ENCODE measurements at places on chromosomes 13 and 19. TPM values are rescaled to one million over a fixed set of nuclear protein-coding genes. Genes with fewer than 3 reads are reported as not detected.
A peak's percentile ranks its signal among the peaks of the same experiment; 100 is the strongest.

DNA sequence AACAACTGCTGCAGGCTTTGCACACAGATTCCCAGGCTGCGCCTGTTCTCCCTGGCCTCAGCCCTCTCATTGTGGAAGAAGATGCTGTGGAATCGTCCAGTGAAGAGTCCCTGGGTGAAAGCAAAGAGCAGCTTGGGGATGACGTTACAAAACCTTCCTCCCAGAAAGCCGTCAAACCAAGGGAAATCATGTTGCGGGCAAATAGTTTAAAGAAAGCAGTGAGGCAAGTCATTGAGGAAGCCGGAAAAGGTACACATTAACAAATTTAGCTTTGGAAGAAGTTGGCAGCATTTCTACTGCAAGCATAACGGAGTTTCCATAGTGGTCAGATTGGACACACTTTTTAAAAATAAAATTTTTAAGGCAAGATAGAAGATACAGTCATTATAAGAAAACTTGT is 82.9 kb upstream of the AKAP11 start:
- no peak for DNase-seq

- peak; percentile 33 for DNase-seq
Measured at GRCh38 chr19:33487901-33488800, 33.4 kb downstream of the PEPD start.

DNA sequence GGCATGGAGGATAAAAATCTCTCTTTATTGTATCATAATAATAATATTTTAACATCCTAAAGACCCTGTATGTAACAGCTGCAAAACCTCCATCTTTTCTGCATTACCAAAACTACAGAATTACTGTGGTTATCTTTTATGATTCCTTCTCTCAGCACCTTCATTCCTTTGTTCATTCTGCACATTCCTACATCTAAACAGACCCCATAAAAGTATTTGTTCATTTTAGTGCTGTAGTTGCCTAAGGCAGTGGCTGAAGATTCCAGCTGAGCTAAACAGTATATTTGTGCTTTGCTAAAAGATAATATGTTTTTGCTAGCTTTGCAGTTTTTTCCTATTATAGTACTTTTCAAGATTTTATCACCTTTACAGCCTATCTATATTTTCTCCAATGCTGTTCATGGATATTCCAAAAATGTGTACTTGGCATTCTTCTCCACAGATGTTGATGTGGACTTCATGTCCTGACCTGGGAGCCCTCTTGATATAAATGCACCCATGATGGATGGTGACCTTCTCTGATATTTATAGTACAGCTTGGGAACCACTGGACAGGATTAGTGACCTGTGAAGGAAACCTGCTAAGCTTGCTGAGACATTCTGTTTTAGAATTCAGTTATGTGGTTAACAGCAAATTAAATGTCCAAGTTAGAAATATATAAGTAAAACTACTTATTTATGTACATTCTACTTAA is 2832.9 kb upstream of the PCDH20 start:
- DNase-seq: no peak

DNA sequence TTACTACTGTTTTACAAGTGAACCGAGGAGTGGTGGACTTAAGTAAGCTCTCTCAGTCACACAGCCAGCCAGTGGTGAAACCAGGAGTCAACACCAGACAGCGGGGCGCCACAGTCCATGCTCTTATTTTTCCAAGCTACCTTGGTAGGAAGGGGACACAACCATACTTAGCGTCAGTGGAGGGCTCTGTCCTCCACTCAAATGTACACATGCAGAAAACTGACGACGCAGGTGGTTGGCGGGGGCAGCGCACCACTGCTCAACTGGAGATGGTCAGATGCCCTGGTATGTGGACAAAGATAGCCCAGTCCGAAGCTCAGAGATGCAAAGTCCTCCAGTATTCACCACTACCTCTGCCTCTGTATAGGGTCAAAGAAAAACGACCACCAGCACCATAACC is 1.1 kb downstream of the ZNF667 start:
- DNase-seq: no peak

- DNase-seq: no peak
Measured at GRCh38 chr13:85419611-85420010, 379.6 kb downstream of the SLITRK6 start.

Gene ZNF493
- total RNA-seq: 37.9 TPM

- peak; percentile 59 for DNase-seq
Measured at GRCh38 chr19:55622242-55622969, 2.0 kb downstream of the ZNF784 start.

DNA sequence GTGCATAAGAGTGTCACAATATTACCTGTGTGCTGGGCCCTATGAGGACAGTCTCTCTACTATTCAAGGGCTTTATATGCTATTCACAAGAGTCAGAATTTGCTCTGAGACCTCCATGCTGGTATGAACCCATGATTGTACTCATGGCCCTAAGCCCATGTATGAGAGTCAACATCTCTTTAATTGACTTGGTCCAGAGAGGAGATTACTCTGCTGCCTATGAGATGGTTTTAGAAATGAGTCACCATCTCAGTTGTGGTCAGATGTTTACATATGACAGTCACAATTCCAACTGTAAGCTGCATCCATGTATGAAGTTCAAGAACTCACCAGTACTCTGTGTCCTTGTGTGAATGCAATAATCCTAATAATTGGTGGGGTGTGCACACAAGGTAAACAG is 19.9 kb upstream of the ZNF208 start:
- no peak for DNase-seq

Gene MEIOSIN
- total RNA-seq: not detected

Gene FCGBP
- total RNA-seq: 83.1 TPM

DNA sequence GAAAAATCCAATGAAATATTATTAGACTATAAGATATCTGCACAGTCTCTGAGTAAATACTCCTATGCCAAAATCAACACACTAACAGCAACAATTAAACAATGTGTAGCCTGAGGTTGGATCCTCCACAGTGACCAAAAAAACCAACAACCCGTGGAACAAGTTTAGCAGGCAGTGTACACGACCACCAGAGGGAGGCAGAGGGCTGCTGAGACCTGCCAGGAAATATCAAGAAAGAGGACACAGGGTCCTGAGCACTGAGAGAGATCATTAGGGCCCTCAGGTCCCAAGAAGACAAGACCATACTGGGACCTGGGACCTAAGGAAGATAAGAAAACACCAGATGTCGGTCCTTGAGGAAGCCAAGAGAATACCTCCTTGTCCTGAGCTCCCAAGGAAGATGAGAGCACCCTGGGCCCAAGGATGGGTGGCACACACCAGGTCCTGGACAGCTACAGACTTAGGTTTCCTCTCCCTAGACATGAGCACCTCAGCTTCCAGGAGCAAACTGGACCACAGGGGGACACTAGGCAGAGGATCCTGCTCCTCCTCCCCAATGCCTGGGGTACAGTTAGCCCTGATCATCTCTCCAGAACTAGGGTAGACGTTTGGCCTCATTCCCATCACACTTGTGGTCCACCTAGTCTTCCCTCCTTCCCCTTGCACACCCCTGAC is 822 bp upstream of the ZNF274 start:
- no peak for DNase-seq

GRCh38 chr13:32205431-32206096 is 109.6 kb downstream of the ZAR1L start:
- DNase-seq: no peak

- DNase-seq: no peak
Measured at GRCh38 chr13:28533441-28534166, 38.7 kb upstream of the FLT1 start.

Gene SCEL
- 0.09 TPM for total RNA-seq

- DNase-seq: no peak
Measured at GRCh38 chr13:46728777-46729176, 68.2 kb downstream of the ESD start.

Measured in sciatic nerve (tissue), 2 donors.